ENCODE measurements at places on chromosomes 4 and X. TPM values are rescaled to one million over a fixed set of nuclear protein-coding genes. Genes with fewer than 3 reads are reported as not detected.

Gene ZCCHC18
- total RNA-seq, result 0.57 TPM

Gene ESX1
- total RNA-seq, result not detected

Gene CNGA1
- not detected for total RNA-seq

Gene CLCN5
- 6.3 TPM for total RNA-seq

Gene ANOS1
- under 0.01 TPM for total RNA-seq

Gene FRMD7
- total RNA-seq, result 0.09 TPM

Gene SH3BGRL
- total RNA-seq, result 34.8 TPM

Gene MAGED1
- 147 TPM for total RNA-seq

Gene AMBN
- total RNA-seq, result not detected

Gene ASB12
- total RNA-seq, result not detected

Gene PAK3
- 1.6 TPM for total RNA-seq

Gene UGT2B11
- not detected for total RNA-seq

Gene PLAC8
- under 0.01 TPM for total RNA-seq

Gene FABP2
- not detected for total RNA-seq

Measured in smooth muscle cell of bladder (primary cell).